Amniotic epithelial cell (primary cell): ENCODE measurements at places on chromosomes 4 and X.

DNA sequence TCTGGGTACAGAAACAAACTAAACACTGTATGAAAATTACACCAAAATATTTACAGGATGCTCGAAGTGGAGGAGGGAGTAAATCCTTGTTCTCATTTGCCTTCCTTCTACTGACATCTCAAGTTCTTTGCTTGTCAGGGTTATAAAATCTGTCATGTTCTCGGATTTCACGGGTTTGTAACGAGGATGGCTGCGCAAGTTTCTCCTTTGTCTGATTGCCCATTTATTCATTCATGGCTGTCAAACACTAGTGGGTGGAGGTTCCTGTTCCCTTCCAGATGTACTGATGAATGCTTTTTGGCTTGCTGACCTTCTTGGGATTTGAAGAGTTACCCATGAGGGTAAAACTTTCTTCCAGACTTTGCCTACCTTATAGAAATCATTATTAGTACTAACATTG, 206.9 kb downstream of the SPCS3 start:
- DNase-seq, result no peak

DNA sequence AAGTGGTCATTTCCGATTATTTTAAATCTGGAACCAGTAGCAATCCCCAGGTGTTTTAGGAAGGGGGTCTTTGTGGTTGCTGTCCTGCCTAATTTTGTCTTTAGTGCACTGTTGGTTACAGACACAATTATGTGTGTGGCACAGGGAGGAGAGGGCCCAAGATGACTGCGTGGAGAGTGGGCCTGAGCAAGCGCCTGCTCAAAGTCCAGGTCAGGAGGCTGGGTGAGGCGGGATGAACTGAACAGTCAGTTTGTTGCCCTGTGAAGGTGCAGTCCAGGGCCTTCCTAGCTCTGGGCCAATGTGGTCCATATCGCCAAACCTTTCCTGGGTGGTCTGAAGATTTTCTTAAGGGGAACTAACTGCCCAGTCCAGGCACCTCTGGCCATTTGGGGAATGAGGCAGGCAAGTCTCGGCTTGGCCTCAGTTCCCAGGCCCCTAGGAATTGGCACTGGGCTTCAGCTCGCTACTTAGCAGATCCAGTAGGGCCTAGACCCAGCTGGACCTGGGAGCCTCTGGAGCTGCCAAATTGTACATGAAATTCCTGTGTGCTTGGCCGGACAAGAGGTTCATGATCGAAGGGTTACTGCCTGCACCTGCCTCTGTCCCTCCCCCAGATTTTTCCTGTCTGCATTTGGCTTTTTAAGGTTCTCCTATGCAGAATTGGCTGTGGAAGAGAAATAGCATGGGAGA, 47.6 kb downstream of the ANAPC4 start:
- DNase-seq, result no peak

DNA sequence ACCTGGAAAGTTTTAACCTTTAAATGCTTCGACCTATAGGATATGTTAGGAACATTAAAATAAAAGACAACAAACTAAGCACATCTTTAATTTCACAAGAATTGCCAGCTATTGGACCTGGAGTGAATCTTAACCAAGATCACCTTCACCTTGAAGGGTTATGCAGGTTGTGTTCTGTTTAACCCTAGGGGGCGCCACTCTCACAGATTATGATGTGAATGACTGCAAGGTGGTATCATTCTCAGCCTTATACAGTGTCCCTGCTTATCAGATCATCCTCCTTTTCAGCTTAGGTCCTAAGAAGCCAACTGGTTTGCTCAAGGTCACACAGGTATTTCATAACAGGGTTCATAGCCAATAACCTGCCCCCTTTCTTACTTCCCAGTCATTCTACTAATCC, 23.5 kb downstream of the INTS6L start:
- no peak for DNase-seq

DNA sequence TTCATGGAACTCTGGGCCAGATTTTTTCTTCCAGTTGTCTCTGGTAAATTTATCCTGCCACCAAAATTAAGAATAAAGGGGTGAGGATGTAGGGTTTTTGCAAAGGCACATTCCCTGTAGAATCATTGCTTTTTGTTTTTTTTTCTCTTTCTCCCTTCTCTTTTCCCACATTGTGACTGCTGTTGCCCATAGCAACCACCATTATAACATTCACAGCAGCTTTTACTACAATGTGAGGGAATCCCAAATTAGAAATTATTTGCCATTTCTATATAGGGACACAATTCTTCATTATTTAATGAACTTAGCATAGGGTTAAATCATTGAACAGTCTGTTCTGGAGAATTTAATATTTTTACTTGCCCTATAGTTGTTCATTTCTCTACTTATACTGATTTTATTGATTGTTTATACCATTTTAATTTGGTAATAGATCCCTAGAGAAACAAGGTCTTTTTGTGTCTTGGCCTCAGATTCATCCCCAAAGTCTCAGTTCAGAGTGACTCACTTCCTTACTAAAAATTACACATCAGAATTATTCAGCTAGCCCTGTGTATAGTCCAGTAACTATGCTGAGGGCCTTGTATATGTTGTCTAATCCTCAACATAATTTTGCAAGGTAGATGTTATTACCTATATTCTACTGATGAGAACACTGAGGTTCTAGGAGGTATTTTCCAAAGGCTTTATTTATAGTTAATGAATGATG, 80.8 kb upstream of the ANK2 start:
- no peak for DNase-seq

DNA sequence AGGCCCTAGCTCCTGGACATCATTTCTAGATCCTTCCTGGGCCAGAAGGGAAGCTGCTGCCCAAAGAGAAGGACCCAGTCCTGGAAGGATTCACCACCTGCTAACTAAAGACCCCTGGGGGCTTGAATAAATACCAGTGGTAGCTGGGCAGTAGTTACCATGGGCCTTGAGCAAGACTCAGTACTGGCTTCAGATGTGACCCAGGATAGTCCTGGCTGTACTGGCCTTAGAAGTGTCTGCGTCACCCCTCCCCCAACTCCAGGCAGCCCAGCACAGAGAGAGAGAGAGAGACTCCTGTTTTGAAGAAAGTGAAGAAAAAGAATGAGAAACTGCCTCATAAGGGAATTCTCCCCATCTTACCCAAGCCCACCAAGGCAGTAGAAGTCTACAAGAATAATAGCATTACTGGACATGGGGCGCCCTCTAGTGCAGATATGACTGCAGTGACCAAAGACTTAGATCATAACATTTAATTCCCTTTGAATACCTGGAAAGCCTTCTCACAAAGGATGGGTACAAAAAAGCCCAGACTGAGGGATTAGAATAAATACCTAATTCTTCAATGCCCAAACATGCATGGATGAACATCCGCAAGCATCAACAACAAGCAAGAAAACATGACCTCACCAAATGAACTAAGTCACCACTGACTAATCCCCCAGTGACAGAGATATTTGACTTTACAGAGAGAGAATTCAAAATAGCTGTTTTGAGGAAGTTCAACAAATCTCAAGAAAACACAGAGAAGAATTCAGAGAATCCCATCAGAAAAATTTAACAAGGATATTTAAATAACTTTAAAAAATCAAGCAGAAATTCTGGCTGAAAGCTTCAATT, 171.8 kb downstream of the HNRNPD start:
- DNase-seq, result peak; percentile 42

DNA sequence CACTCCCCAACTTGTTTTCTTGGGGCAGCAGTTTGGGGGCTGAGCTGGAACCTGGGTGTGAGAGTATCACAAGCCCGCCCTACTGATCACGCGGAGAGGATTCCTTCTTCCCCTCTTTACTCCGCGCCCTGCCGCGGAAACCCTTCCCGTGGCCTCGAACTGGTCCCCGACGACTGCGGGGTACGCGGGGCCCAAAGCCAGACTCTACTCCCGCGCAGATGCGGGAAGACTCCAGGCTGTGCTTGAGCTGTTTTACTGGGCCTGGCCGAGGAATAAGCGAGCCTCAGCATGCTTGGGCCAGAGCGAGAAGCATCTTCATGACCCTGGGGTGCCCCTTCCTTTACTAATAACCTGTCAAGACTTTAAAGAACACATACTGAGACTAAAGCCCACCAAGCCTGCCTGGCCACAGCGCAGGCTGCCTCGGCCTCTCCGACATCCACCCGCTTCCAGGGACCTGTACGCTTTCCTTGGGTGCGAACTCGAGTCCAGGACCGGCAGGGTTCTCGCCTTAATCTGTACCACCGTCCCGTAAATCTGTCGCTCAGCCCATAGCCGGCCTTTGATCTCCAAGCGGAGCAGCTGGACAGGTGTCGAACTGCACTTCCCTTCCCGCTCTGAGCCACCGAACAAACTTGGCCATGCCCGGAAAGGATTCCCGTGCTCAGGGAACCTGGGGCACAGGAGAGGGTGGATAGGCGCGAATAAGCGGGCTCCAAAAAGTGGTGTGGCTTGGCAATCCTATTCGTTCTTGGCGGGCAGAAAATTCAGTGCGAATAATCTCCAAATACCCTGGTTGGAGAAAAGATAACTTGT, 55.0 kb upstream of the TMEM33 start:
- DNase-seq, result no peak

DNA sequence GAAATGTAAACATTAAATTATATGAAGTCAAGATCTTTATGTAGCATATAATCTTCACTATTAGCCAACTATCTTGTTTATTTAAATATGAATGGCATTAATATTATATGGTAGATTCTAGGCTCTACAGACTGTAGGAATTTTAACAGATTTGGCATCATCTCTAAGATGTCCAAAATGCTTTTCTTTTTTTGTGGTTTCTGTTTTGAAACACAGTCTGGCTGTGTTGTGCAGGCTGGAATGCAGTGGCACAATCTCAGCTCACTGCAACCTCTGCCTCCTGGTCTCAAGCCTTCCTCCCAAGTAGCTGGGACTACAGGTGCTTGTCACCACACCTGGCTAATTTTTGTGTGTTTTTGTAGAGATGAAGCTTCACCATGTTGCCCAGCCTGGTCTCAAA, 76.2 kb downstream of the ELOVL6 start:
- DNase-seq, result peak; percentile 59

DNA sequence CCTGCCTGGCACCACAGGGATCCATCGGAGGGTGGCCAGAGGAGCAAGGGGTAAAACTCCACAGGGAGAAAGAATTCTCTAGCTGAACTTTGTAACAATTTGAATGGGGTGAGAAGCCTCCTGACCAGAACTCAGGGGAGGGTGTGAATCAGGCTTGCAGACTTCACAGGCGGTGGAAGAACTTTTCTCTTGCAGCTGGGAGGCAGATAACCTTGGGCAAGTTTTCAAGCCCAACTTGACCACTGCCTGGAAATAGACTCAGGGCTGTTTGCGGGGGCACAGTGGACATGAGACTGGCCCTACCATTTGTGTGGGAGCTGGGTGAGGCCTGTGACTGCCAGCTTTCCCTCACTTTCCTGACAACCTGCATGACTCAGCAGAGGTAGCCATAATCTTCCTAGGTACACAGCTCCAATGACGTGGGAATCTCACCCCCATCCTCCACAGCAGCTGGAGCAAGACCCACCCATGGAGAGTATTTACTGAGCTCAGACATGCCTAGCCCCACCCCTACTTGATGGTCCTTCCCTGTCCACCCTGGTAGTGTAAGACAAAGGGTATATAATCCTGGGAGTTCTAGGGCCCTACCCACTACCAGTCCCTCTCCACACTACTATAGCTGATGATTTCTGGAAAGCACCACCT, 210.0 kb upstream of the AGTR2 start:
- DNase-seq, result no peak

- peak; percentile 73 for DNase-seq
These were observed 333.5 kb downstream of the BMPR1B start for GRCh38 chr4:95091272-95091671.
